ENCODE measurements at places on chromosomes 4 and X.

DNA sequence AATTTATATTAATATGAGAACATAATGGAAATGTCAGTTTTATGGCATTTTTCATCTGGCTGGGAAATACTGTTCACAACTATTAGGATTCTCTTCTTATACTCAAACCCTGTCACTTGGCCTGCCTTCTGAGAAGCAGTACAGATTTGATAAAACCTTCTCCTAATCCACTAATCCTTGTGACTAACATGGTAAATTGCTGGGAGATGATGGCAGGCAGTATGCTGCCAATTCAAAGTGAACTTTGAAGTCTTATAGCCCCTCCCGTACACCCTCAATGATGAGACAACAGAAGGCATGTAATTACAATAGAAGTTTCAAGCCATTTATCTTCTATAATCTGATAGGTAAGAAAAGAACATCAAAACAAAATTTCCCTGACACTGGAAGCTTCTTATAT is 36.9 kb downstream of the PAQR3 start:
- no peak for DNase-seq

DNA sequence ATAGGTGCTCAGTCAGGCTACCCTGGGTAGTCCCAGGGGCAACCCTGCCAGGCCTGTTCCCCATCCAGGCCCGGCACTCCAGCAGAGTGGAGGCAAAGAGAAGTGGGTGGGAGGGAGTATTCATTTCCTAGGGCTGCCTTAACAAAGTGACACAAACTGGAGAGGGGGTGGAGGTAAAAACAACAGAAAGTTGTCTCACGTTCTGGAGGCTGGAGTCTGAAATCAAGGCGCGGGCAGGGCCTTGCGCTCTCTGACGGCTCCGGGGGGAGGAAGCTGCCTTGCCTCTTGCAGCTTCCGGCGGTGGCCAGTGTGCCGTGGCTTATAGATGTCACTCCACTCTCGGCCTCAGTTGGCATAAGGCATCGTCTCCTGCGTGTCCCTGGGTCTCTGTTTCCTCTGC is 90.8 kb downstream of the DCTD start:
- DNase-seq, result no peak

DNA sequence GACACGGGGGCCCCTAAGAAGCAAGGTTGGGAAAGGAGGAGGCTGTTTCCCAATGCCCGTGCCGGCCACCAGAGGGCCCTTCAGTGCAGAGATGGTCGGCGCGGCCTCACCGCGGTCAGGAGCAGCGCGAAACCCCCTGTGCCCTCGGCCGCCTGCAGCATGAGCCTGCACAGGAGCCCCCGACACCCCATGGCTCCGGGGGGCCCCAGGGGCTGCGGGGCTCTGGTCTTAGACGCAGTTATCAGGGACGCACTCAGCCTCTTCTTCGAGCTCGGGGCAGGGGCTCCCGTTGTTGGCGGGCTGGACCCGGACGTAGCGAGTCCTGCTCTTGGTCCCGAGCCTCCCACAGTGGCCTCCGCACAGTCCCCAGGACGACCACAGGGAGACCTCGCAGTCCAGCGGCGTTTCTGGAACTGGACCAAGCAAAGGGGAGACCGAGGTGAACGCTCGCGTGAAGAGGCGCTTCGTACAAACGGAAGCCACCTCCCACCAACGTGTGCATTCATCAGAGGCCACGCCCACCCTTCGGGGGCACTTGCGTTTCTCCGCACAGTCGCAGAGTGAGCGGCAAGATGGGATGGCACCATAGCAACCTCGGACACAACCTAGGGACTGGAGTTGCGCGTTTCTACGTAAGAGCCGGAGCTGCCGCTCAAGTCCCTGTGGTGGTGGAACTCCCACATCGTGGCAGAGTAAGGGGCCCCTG is 5.0 kb downstream of the SPON2 start:
- peak; percentile 84 for DNase-seq

- no peak for DNase-seq
Observed at GRCh38 chr4:147787204-147787603, 55.3 kb downstream of the ARHGAP10 start.

DNA sequence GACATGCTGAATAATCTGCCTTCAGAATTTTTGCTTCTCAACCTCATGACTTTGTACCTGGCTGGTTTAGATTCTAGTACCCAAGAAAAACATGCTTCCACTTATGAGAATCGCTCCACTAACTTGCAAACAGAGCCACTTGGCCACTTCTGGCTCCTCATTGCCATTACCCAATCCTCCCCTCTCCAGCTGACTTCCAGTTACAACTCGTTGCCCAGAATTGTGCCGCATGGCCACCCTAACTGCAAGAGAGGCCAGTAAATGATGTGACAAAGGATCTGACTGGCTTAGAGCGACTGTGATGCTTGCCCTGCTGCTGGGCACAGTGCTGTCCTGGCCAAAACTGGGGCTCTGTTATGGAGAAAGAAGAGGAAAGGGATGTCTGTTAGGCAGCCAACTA is 4.0 kb upstream of the DKC1 start:
- DNase-seq, result no peak

DNA sequence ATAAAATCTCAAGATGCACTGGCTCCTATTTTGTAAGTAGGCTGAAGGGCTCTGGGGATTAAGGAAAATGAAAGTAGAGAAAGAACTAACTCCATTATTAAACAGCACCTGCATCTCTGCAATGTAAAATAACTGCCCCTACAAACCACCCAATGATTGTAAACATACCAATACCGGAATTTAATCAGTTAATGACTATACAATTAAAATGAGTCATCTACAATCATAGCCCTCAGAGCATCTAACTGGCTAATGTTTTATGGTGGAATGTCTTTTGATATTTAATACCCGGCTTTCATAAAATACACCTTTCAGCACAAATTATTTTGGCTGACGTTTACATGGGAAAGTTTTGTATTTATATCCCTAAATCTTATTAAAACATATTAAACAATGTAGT is 142.3 kb downstream of the PAPSS1 start:
- no peak for DNase-seq

- DNase-seq, result no peak
Observed at GRCh38 chrX:75228854-75229253, 45.0 kb upstream of the UPRT start.

DNA sequence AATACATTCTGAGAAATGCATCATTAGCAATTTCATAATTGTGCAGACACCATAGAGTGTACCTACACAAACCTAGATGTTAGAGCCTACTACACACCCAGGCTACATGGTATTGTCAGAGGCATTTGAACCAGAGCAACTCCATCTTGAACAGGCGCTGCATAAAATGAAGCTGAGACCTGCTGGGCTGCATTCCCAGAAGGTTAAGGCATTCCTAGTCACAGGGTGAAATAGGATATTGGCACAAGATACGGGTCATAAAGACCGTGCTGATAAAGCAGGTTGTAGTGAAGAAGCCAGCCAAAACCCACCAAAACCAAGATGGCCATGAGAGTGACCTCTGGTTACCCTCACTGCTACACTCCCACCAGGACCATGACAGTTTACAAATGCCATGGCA is 116.4 kb downstream of the LARP7 start:
- DNase-seq, result no peak

DNA sequence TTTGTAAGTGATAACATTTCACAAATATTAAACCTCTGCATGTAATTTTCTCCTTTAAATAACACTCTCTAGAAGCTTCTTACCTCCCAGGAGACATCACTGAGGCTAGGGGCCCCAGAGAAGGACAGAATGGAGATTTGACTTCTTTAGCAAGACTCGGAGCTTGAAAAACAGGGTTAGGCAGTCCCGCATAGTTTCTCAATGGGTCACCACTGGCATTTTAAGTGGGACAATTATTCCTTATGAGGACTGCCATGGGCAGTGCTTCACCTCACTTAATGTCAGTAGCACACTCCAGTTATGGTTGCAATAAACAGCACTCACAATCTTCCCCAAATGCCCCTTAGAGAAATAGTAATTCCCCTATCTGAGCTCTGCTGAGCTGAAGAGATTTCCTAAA is 66.7 kb upstream of the NOCT start:
- DNase-seq, result no peak

DNA sequence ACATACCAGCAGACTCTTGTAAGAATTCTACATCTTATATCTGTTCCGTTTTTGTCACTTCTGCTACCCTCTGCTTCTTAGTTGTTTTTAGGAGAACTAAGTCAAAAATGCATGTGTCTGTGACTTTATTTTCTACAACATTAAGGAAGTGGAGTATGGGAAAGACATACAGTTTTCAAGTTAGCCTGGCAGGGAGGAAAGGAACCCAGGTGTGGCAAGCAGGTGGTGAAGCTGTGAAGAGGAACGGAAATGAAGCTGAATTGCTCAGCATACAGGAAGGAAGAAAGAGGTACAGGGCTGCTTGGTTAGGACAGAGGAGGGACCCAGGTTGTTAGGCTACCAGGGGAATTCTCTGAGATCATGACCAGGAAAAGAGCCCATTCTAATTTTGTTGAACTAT is 9.4 kb downstream of the GPRIN3 start:
- DNase-seq, result no peak

DNA sequence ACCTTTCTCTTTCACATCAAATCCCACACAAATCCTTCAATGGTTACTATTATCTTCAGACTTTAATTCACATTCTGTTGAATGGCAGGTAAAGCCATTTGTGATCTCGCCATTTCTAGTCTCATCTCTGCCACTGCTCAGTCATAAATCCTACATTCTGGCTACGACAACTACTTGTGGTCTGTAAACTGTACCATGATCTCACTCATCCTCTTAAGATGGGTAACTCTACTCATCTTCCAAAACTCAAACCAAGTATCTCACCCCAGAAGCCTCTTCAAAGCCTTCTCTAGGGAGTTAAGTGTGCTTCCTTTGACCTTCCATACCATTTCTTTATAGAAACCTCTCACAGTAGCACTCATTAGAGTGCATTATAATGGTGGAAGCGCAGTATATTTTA is 101.8 kb downstream of the NEK1 start:
- DNase-seq, result no peak

- no peak for DNase-seq
Observed at GRCh38 chrX:29652484-29652883, 562.9 kb upstream of the MAGEB2 start.

- no peak for DNase-seq
Observed at GRCh38 chr4:41436419-41436818, 101.5 kb upstream of the LIMCH1 start.

DNA sequence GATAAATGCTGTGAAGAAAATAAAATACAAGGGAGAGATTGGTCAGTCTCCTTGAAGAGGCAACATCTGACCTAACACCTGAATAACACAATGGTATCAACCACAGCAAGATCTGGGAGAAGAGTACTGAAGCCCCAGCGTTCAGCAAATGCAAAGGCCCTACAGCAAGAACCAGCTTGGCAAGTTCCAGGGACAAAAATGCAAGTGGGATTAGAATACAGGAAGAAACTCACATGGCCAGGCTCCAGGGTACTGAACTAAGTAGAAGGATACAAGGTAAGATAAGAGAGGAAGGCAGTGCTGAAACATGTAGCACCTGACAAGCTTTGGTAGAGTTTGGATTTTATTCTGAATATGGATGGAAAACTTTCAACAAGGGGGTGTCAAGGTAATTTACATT is 3.6 kb downstream of the SMIM14 start:
- DNase-seq, result no peak

- DNase-seq, result no peak
Observed at GRCh38 chr4:158728236-158728635, 5.0 kb upstream of the PPID start.

DNA sequence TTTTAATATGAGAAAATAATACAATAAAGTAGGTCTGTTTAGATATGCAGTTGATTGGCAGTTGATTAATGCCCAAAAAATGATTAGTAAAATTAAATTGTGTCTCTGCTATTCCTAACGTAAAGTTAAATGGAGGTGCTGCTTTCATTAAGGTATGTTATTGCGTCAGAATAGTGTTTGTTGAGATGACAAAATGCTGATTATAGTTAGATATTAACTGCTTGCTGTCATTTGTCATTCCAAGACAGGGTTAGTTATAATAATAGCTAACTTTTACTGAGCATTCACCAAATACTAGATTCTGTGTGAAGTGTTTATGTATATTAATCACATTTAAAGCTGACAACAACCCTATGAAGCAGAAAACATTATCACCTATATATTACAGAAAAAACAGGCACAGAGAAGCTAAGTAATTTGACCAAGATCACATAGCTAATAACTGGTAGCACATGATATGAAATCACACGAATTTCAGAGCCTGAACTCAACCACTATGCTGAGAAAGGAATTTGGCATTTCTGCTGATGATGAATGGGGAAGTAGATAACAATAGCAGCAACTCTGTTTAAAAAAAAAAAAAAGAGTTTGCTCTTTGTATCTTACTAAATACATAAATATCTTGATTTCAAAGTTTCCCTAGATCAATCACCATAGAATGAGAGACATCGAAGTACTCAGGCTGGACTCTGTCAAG is 59.7 kb upstream of the WDR44 start:
- no peak for DNase-seq

DNA sequence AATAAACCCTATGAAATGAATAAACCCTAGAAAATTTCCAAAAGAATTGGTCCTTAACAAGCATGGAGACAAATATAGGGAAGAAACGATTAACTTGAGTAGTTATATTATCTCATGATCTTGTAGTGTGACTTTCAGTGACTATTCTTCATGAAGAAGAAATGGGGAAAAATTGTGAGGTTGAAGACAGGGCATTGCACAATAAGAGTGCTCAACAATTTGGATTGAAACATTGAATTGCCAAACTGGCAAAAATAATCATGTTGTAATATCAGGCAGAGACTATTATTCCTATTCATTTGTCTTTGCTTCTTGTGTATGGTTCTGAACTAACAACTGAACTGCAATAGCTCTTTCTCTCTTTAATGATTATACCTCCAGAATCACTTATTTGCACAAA is 605.1 kb downstream of the PCDH7 start:
- DNase-seq, result no peak

GRCh38 chrX:11499076-11500044 is 166.4 kb downstream of the ARHGAP6 start:
- DNase-seq, result no peak

DNA sequence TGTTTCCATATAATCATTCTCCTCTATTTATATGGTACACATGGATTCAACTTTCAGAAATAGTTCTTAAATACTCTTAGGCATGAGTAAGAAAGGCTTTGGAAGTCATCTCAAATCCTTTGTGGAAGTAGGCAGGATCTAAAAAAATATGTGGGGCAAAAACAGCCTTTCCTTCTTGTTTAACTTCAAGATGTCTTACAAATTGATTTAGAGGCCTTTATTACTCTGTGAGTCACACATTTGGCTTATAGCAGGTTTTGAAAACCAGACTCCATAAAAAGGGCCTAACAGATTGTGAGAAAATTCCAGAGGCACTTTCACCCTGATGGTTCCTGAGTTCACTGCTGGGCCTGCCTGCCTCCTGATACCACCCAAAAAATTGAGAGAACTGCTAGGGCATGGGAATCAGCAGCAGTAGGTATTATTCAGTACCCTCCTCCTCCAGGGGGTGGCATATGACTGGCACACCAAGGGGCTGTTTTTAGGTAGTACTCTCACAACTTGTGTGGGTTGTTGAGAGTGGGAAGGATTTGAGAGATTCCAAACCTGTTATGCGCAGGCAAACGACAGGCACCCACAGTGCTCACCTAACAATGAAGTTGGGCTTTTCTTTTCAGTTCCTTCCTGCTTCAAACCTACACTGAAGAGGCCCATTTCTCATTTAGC is 162.7 kb upstream of the MBNL3 start:
- no peak for DNase-seq

- DNase-seq, result no peak
Observed at GRCh38 chr4:91829531-91829930, 474.2 kb upstream of the GRID2 start.

GRCh38 chrX:6223516-6223915 is 5.2 kb downstream of the NLGN4X start:
- DNase-seq, result no peak

All from activated T-cell treated with anti-CD3 and anti-CD28 coated beads, Interleukin-2, amount 50 U/mL, for 1 hour (primary cell).